ENCODE measurements at places on chromosomes 1 and 21.

GRCh38 chr21:31310750-31311149, 33.3 kb downstream of the TIAM1 start:
- no peak for DNase-seq

GRCh38 chr1:164771041-164771618, 212.1 kb downstream of the PBX1 start:
- DNase-seq: no peak

DNA sequence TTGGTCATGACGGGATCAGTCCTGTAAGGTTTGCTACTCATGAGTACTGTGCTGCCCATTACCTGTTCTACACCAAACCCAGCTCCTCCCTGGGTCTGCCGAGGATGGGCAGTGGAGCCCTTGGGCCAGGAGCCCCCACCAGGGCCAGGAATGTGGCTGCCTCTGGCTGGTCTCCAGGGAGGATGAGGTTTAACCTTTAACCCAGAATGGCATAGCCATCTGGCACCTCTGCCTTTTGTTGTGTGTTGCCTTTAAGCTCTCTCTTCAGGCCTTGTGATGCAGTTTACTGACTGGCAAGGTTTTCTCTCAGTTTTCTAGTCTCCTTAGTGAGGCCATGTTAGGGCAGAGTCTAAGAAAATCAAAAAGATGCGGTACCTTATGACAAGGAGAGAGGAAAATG, 38.6 kb downstream of the SIPA1L2 start:
- DNase-seq: no peak

- DNase-seq: no peak
Observed at GRCh38 chr1:2803086-2803930, 1.8 kb upstream of the TTC34 start.

DNA sequence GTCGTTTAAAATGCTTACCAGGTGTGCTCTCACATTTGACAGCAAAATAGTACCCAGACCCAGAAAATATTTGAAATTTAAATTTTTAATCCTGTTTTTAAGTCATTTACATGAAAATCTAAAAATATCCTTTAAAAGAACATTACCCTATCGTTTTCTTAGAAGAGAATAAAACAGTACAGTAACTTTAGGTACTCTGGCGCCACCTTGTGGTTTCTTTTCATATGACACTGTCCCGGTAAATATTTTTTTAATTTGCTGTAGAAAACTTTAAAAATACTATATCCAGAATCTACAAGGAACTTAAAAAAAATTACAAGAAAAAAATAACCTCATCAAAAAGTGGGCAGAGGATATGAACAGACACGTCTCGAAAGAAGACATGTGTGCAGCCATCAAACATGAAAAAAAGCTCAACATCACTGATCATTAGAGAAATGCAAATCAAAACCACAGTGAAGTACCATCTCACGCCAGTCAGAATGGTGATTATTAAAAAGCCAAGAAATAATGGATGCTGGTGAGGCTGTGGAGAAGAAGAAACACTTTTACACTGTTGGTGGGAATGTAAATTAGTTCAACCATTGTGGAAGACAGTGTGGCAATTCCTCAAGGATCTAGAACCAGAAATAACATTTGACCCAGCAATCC, 129.2 kb downstream of the RGS21 start:
- DNase-seq: no peak

DNA sequence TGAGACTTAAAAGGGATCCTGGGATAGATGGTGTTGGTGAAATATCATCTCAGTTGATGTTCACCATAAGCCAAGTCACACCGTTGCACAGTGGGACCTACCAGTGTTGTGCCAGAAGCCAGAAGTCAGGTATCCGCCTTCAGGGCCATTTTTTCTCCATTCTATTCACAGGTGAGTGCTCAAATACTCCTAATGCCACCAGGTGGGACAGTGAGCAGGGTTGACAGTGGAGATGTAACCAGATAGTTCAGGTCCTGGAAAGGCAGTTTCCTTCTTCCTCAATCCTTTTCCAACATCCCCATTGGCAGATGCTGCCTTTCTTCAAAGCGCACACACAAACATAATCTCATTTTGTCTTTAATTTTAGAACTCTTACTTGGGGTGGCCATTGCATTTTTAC, 11.6 kb downstream of the CD160 start:
- DNase-seq: no peak
